Thoracic aorta (tissue), 2 donors: ENCODE measurements at places on chromosomes 12 and 14. TPM values are rescaled to one million over a fixed set of nuclear protein-coding genes. Genes with fewer than 3 reads are reported as not detected.
A peak's percentile ranks its signal among the peaks of the same experiment; 100 is the strongest.

DNA sequence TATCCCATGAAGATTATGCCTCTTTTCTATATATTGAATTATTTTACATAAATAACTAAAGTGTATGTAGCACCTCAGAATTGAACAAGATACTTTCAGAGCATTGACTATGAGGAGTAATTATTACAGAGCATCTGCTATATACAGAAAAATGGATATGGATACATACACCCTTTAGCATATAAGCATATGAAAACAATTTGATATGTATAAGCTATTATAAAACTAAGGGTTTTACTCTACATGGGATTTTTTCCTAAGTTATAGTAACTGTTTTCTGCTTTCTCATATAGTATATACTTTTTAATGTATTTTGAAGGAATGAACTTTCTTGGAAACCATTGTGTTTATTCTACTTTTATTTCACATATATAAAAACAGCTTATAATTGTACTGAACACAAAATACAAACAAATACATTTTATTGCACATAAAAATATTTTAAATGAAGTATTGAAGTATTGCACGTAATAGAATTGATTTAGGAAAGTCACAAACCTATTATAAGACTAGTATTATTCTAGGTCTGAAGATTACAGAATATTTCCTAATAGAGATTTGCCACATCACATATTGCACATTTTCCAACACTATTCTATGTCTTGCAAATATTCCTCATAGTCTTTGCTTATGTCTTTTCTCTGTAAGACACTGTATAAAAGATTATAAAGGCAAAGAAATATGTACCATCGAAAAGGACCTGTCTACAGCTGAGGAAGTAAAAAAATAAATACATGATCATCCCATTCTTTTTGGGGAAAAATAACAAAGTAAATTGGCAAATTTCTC, 8.4 kb downstream of the CD69 start:
- no peak overlapping the region for H3K27ac ChIP-seq
- peaks cover 3% of the 10 kb centered on the region for H3K4me1 ChIP-seq

GRCh38 chr12:85029456-85029855, 6.6 kb downstream of the TSPAN19 start:
- H3K4me3 ChIP-seq = no peak overlapping the region
- no peak overlapping the region for H3K27ac ChIP-seq
- H3K36me3 ChIP-seq = no peaks in the 10 kb centered on the region
- no peaks in the 10 kb centered on the region for H3K4me1 ChIP-seq
- no peaks in the 10 kb centered on the region for H3K27me3 ChIP-seq
- DNase-seq = no peak

DNA sequence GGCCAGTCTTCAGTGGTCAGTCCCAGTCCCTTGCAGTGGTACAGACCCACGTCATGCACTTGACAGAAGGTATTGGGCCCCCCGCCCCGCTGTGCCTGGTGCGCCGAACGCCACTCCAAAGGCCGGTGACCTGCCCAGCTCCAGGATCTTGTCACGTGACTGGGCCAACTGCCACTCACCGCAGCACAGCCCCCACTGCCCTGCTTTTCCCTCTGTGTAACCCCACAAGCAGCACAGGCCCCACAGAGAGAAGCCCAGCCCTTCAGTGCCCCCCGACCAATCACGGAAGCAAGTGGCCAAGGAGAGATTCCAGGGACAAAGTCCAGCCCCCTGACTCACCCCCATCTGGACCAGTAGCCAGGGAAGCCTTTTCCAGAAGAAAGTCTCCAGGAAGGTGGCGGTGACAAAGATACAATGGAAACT, 498 bp downstream of the GPR132 start:
- no peaks in the 10 kb centered on the region for H3K27me3 ChIP-seq
- peaks cover 4% of the 10 kb centered on the region for H3K4me1 ChIP-seq
- DNase-seq = no peak
- H3K4me3 ChIP-seq = peak overlapping the region; percentile 59

Gene FITM1
- 0.78 TPM for total RNA-seq

GRCh38 chr12:1747609-1748008, 56.7 kb downstream of the ADIPOR2 start:
- no peaks in the 10 kb centered on the region for H3K4me1 ChIP-seq
- no peak for DNase-seq
- no peak overlapping the region for H3K27ac ChIP-seq
- no peaks in the 10 kb centered on the region for H3K27me3 ChIP-seq
- H3K4me3 ChIP-seq = no peak overlapping the region
- H3K36me3 ChIP-seq = no peaks in the 10 kb centered on the region

DNA sequence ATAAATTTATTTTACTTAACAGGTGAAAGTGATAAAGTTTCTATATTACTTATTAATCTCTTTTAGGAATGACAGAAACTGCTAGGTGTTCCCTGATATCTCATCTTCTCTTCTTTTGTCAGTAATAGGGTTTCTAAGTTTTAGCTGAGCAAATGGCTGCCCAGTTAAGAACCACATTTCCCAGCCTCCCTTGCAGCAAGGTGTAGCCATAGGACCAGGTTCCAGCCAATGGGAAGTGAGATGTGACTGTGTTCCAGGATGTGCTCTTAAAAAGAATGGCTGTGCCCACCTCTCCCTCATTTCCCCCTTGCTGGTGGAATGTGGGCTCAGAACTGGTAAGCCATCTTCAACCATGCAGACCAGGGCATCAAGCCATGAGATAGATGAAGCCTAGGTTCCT, 165.6 kb downstream of the HELB start:
- no peaks in the 10 kb centered on the region for H3K4me1 ChIP-seq
- no peak for DNase-seq
- H3K27me3 ChIP-seq = no peaks in the 10 kb centered on the region
- no peak overlapping the region for H3K27ac ChIP-seq
- no peak overlapping the region for H3K4me3 ChIP-seq

Gene BHLHE41
- 29.8 TPM for total RNA-seq

GRCh38 chr12:1073652-1074051, 82.6 kb downstream of the ERC1 start:
- no peaks in the 10 kb centered on the region for H3K36me3 ChIP-seq
- H3K27ac ChIP-seq = no peak overlapping the region
- DNase-seq = no peak
- no peaks in the 10 kb centered on the region for H3K27me3 ChIP-seq
- peaks cover 15% of the 10 kb centered on the region for H3K4me1 ChIP-seq
- H3K4me3 ChIP-seq = no peak overlapping the region

Gene CDH24
- 6.2 TPM for total RNA-seq

Gene CCDC198
- total RNA-seq = not detected

- no peaks in the 10 kb centered on the region for H3K36me3 ChIP-seq
- H3K4me1 ChIP-seq = peaks cover 3% of the 10 kb centered on the region
- DNase-seq = no peak
- no peak overlapping the region for H3K27ac ChIP-seq
- no peaks in the 10 kb centered on the region for H3K27me3 ChIP-seq
Observed at GRCh38 chr14:65222440-65222858, 120.1 kb upstream of the MAX start.

DNA sequence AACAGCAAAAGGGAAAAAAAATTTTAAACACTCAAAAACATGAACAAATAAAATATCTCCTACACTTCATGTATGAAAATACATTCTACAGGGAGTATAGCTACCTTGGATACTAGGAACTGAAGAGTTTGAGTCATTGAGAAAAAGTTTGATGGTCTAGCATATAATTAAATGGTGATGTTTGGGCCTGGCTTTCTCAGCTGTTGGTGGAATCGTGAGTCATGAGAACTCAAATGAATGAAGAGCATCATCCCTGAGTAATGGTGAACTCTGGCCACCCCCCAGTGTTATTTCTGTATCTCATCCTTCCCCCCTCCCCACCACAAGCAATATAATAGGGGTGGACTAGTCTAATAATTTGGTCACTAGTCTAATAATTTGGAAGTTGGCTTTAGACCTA, 6.7 kb upstream of the SLC6A15 start:
- no peak overlapping the region for H3K4me3 ChIP-seq
- no peaks in the 10 kb centered on the region for H3K36me3 ChIP-seq
- DNase-seq = no peak
- no peaks in the 10 kb centered on the region for H3K27me3 ChIP-seq
- H3K4me1 ChIP-seq = no peaks in the 10 kb centered on the region

Gene INHBE
- total RNA-seq = not detected

DNA sequence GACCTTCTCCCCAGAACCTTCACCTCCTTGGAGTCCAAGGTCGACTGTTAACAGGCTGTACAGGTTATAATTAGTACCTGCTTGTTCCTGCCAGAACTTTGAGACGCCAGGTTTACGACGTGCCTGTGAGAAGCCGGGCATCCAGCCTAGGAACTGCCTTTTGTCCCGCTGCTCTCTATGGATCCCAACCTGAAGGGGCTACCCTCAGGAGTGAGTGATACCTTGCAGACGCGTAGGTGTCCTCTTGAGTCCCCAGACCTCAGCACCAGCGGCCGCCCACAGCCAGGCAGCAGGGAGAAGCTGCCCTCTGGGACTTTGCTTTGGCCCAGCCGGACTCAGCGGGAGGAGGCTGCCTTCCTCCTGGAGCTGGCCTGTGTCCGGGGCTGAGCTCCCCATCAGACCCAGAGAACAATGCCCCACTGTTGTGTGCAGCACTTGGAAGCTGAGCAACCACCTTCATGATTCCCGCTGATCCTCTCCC, 16.2 kb downstream of the SYNE3 start:
- no peak overlapping the region for H3K27ac ChIP-seq
- H3K4me1 ChIP-seq = peaks cover 68% of the 10 kb centered on the region
- H3K36me3 ChIP-seq = no peaks in the 10 kb centered on the region
- H3K27me3 ChIP-seq = no peaks in the 10 kb centered on the region
- DNase-seq = no peak

DNA sequence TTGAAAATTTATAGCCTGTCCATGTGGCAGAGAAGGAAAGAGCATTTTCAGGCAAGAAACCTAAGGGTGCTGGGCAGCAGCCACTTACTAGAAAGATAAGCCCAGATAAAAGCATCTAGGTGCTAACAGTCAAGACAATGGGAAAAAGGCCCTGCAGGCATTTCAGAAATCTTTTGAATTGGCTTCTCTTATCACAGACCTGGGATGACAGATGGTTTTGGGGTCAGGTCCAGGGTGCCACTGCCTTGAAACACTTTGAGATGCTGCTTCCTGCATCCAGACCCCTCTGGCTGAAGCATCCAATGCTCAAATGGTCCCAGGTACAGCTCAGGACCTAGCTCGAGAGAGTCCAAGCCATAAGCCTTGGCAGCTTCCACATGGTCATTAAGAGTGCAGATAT, 466.5 kb downstream of the FSCB start:
- no peak overlapping the region for H3K4me3 ChIP-seq
- H3K36me3 ChIP-seq = no peaks in the 10 kb centered on the region
- no peak overlapping the region for H3K27ac ChIP-seq
- H3K27me3 ChIP-seq = no peaks in the 10 kb centered on the region
- H3K4me1 ChIP-seq = no peaks in the 10 kb centered on the region

GRCh38 chr14:34064349-34064748, 113.5 kb upstream of the EGLN3 start:
- H3K36me3 ChIP-seq = no peaks in the 10 kb centered on the region
- H3K4me3 ChIP-seq = no peak overlapping the region
- no peak for DNase-seq
- no peaks in the 10 kb centered on the region for H3K27me3 ChIP-seq
- H3K27ac ChIP-seq = no peak overlapping the region

- no peak overlapping the region for H3K27ac ChIP-seq
- no peaks in the 10 kb centered on the region for H3K36me3 ChIP-seq
- no peak for DNase-seq
- no peaks in the 10 kb centered on the region for H3K27me3 ChIP-seq
Observed at GRCh38 chr12:68792952-68793351, 15.0 kb upstream of the MDM2 start.

Gene TEX22
- not detected for total RNA-seq

DNA sequence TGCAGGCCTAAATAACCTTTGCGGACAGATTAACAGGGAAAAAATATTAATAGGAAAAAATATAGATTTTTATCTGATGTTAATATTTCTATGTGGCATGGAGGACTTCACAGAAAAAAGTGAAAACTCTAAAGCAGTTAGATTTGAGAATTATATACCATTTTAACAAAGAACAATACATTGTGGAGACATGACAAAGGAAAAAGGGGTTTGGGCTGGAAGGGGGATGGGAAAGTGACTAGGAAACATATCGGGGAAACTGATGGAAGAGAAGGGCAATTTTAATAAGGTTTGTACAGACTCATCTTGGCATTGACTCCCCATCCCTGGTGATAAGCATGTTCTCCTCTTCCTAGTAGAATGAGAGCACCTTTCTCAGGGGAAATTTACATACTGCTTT, 21.0 kb upstream of the GPRC5D start:
- DNase-seq = no peak
- peaks cover 32% of the 10 kb centered on the region for H3K36me3 ChIP-seq
- no peak overlapping the region for H3K27ac ChIP-seq
- H3K4me3 ChIP-seq = no peak overlapping the region
- H3K4me1 ChIP-seq = peaks cover 10% of the 10 kb centered on the region
- no peaks in the 10 kb centered on the region for H3K27me3 ChIP-seq

DNA sequence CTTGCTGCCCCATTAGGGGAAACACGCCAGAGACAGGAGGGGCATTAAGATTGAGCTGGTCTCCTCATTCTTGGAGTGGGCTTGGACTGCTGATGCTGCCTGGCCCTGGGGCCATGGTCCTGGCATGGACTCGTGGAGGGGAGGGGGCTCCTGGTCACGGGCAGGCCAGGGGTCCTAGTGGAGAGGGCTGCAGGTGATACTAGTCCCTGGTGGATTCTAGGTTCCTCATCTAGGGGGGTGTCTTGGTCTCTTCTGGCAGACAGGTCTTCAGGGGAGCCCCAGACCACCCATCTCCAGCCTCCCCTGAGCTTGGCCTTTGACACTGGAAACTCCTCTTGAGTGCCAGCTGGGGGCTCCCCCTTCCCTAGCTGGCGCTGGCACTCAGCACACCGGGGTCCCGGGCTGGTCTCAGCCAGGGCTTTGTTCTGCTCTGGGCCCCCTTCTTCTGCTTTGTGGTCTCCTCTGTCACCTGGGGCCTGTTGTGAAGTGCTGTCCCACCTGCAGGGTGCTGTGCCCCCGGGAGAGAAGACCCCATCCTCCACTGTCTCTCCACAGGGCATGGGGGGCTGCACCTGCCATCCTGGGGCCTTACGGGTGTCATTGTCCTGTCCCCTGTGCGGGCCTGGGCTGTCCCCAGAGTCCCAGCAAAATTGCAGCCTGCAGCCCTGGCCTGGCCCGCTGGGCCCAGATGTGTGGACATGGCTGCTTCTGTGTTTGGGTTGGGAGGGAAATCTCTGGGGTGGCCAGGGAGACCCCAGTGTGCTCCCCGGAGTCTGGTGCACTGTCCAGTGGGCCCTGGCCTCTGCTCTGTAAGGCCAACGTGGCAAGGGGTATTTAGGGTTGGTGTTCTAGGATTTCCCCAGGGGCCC, 2.3 kb downstream of the KIF26A start:
- H3K27ac ChIP-seq = no peak overlapping the region
- no peak for DNase-seq
- H3K27me3 ChIP-seq = no peaks in the 10 kb centered on the region
- no peak overlapping the region for H3K4me3 ChIP-seq

DNA sequence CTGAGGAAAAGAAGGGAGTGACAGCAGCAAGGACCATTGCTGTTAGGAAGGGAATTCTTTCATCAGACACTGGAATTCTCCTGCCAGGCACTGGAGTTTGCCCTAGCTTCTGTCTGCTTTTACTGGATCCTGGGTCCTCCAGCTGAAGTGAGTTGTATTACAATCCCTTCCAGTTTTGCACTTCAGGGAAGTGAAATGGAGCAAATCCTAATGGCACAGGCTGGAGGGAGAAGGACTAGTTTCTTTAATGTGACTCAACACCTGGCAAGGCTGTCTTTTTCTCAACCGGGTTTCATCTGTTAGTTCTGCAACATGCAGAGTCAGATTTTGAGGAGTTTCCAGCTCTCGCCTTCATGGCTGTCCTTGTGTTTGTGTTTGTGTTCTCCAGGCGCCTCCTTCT, 45.8 kb downstream of the ETV6 start:
- no peaks in the 10 kb centered on the region for H3K27me3 ChIP-seq
- peak; percentile 31 for DNase-seq
- no peaks in the 10 kb centered on the region for H3K36me3 ChIP-seq
- H3K4me1 ChIP-seq = peaks cover 65% of the 10 kb centered on the region

- no peak for DNase-seq
- H3K27ac ChIP-seq = no peak overlapping the region
- no peaks in the 10 kb centered on the region for H3K4me1 ChIP-seq
- no peaks in the 10 kb centered on the region for H3K36me3 ChIP-seq
- no peaks in the 10 kb centered on the region for H3K27me3 ChIP-seq
Observed at GRCh38 chr14:66152747-66153146, 333.4 kb upstream of the CCDC196 start.
